ENCODE measurements at places on chromosomes 2 and 18. TPM values are rescaled to one million over a fixed set of nuclear protein-coding genes. Genes with fewer than 3 reads are reported as not detected.

Gene ARHGAP28
- total RNA-seq, result 29.7 TPM

Gene MGAT4A
- 6.3 TPM for total RNA-seq

Gene CXCR1
- 0.52 TPM for total RNA-seq

Gene PARD6G
- total RNA-seq, result 3.7 TPM

Gene AMER3
- not detected for total RNA-seq
